ENCODE measurements at places on chromosomes 4 and X. TPM values are rescaled to one million over a fixed set of nuclear protein-coding genes. Genes with fewer than 3 reads are reported as not detected.

EDA2R gene
- 23.8 TPM for total RNA-seq

ALPK1 gene
- 8.6 TPM for total RNA-seq

SLC4A4 gene
- 16.8 TPM for total RNA-seq

CFAP299 gene
- total RNA-seq = 1.1 TPM

ADAMTS3 gene
- 2.5 TPM for total RNA-seq

KCND1 gene
- 0.28 TPM for total RNA-seq

RBM47 gene
- 0.83 TPM for total RNA-seq

- DNase-seq = no peak
These were observed 177.7 kb downstream of the RBM46 start for GRCh38 chr4:154958621-154959358.

- no peak for DNase-seq
These were observed 269.2 kb upstream of the MAOA start for GRCh38 chrX:43386875-43387274.

DNA sequence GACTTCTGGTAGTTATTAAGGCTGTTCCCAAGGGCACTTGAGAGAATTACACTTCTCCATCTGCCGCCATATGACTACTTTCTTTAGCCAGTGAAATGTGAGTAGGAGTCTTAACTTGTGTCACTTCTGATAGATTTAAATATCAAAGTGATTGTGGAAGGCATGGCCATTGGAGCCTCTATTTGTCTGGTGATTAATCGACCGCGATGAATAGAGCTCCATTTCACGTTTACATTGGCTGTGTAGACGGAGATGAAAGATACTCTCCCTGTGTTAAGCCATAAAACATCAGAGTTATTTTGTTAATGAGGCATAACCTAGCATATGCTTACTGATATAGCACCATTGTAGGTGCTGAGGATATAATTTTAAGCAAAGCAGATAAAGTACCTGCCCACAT is 852.4 kb downstream of the CCSER1 start:
- no peak for DNase-seq

DNA sequence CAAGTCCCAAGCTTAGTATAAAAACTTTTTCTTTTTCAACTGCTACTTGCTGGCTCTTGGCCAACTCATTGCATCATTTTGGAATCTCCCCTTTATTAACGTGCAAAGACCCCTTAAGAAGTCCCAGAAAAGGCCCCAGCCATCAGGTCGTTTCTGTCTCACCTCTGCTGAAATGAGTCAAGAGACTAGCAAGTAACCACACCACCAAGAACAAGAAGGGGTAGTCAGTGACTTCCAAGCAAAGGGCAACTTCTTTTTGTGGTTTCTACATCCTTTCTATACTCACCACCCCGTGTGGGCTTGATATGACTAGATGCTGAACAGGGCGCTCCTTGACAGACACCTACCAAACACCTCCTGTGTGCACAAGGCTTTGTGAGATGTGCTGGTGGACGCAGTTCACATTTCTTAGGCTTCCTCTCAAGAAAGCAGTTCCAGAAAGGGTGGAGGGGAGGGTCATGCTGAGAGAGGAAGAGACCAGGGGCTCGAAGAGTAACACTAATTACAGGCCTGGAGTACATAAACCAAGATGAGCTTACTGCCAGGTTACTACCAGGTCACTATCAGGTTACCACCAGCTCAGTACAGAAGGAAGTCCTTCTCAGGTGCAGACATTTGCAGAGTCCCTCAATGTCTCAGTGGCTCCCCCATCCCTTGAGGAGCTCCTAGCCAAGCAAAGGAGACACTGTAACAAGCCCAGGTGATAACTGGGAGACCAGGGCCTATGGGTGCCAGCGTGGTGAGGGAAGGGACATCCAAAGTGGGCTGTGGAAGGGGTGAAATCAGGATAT is 19.3 kb downstream of the JAKMIP1 start:
- DNase-seq = no peak

DNA sequence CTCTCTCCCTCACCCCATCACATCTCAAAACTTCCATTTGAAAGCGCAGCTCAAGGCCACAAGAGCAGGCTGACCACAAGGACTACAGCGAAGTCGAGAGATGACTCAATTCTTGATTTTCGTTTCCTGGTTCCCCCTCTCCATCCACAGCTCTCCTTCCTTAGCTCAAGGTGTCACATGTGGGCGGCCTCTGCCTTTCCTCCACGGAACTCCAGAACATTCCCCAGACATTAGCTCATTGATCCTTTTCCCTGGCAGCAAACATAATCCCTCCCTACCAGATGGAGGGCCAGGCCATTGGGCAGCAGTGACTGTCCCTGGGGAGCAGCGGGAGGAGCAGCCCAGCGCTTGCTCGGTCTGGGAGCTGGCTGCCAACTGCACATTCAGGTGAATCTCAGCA is 56.3 kb downstream of the CCDC149 start:
- peak; percentile 67 for DNase-seq

- peak; percentile 20 for DNase-seq
These were observed 55.9 kb upstream of the EDNRA start for GRCh38 chr4:147425019-147425418.

DNA sequence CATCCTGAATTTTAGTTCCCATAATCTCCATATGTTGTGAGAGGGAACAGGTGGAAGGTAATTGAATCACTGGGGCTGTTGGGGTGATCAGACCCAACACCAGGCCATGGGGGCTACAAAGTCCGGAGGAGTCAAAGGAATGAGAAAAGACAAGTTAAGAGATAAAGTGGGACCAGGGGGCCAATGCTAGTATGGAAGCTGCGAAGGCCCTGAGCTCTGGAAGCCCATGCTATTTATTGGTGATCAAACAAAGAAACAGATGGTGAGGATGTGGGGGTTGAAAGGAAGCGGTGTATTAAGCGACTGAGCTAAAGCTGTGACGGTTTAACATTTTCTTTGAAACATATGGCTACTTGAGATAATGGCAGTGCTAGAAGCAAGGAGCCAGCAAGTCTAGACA is 132.8 kb downstream of the PDGFC start:
- peak; percentile 13 for DNase-seq

DNA sequence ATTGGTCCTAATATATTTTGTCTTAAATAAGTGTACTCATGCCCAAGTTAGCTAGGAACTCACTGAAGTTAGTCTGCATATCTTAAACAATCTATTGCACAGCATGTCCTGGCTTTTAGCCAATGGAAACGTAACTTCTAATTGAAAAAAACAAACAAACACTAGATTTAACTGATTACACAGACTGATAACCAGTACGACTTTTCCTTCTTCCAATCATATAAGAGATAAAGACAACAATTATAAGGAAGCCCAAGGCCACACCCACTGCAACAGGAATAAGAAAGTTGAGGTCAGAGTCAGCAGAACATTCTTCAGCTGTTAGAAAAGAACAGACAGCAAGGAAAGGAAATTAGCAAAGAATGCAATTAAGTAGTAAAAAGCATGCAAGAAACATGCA is 40.8 kb downstream of the LAMP2 start:
- no peak for DNase-seq

DNA sequence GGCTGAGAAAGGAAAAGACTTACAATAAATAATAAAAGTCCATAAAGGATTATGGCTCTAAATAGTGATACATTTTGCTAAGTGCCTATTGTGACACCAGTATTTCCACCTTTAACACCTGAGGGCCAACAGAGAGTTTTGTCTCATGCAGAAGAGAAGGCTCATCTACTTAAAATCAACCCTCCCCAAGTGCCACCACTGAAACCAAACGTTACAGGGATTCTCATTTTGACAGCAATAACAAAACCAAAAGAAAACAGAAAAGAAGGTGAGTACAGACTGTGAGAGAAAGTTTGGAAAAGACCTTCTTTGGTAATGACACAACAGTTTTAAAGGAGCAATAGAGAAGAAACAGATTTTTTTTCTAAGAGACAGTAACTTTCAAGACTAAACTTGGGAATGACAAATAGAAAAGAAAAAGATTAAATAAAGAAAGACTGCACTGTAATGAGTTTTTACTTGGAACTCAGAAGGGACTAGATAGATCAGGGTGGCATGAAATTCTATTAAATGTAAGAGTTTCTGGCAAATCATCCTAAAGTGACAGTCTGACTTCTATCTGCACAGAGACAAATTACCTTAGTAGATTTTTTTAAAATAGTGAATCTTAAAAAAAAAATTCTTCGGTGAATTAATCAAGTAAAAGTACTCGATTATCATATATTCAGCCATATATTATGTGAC is 109.7 kb downstream of the ZNF827 start:
- DNase-seq = no peak

- no peak for DNase-seq
These were observed 67.1 kb downstream of the DTHD1 start for GRCh38 chr4:36348403-36348938.

GRCh38 chr4:80608281-80608980 is 272.9 kb downstream of the CFAP299 start:
- DNase-seq = peak; percentile 71
